ENCODE measurements at places on chromosomes 12 and 14. TPM values are rescaled to one million over a fixed set of nuclear protein-coding genes. Genes with fewer than 3 reads are reported as not detected.

DNA sequence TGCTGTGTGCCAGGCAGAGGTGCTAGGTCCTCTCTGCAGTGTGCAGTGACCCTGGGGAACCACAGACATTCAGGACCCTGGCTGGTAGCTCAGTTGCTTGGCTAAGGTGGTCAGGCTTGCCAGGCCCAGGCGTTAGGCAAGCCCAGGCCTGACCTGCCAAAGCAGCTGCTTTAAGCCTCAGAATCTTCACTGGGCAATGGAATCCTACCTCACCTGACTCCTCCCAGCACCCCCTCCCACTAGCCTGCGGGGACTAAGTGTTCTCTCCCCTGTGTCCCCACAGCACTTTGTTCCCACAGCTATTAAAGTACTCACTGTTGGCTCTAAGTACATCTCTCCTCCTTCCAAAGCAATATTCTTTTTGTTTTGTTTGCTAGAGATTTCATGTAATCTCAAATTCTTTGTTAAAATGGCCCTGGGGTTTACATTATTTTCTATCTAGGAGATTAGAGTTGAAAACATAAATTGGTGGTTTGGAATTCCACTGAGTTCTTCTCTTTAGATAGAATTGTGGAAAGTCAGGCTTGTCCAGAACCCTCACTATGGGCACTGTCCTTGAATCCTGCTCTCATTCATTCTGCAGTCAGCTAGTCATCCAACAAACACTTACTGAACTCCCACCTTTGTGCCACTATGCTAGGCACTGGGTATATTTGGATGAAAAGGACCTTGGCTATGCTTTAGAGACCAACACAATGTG, 44.4 kb downstream of the DGLUCY start:
- H3K4me1 ChIP-seq = no peaks in the 10 kb centered on the region
- H3K36me3 ChIP-seq = peaks cover 31% of the 10 kb centered on the region
- DNase-seq = no peak

- H3K27me3 ChIP-seq = no peaks in the 10 kb centered on the region
- H3K27ac ChIP-seq = peak overlapping the region; percentile 87
- H3K36me3 ChIP-seq = no peaks in the 10 kb centered on the region
- DNase-seq = no peak
- peaks cover 17% of the 10 kb centered on the region for H3K4me1 ChIP-seq
- H3K4me3 ChIP-seq = no peak overlapping the region
Observed at GRCh38 chr14:69666112-69666511, 54.7 kb downstream of the SUSD6 start.

GRCh38 chr12:97877404-97877803, 414.8 kb downstream of the RMST start:
- no peaks in the 10 kb centered on the region for H3K36me3 ChIP-seq
- no peak for DNase-seq

- no peak overlapping the region for H3K27ac ChIP-seq
- peaks cover 25% of the 10 kb centered on the region for H3K36me3 ChIP-seq
- DNase-seq = no peak
- H3K4me3 ChIP-seq = no peak overlapping the region
Observed at GRCh38 chr14:49849213-49849847, 3.3 kb downstream of the NEMF start.

GRCh38 chr12:113846883-113847755, 119.0 kb downstream of the RBM19 start:
- no peak overlapping the region for H3K27ac ChIP-seq
- peaks cover 5% of the 10 kb centered on the region for H3K4me1 ChIP-seq
- peaks cover 25% of the 10 kb centered on the region for H3K36me3 ChIP-seq

The CTSG gene
- not detected for total RNA-seq

The SCNN1A gene
- total RNA-seq = 14.3 TPM
